ENCODE measurements at places on chromosomes 16 and 17. TPM values are rescaled to one million over a fixed set of nuclear protein-coding genes. Genes with fewer than 3 reads are reported as not detected.

Gene KCNJ12
- not detected for total RNA-seq

Gene CD300C
- total RNA-seq = not detected

Gene FNDC8
- not detected for total RNA-seq

Gene TNFRSF17
- not detected for total RNA-seq

Gene RRAD
- 0.19 TPM for total RNA-seq

Gene KIF18B
- 48.7 TPM for total RNA-seq

Gene ITGAX
- 6.6 TPM for total RNA-seq

Gene KRTAP4-3
- total RNA-seq = not detected

Gene GJC1
- 3.3 TPM for total RNA-seq

Gene KRTAP9-2
- not detected for total RNA-seq

Gene ESRP2
- total RNA-seq = 0.58 TPM

Gene KRT34
- total RNA-seq = not detected

Gene PLA2G10
- total RNA-seq = not detected

DNA sequence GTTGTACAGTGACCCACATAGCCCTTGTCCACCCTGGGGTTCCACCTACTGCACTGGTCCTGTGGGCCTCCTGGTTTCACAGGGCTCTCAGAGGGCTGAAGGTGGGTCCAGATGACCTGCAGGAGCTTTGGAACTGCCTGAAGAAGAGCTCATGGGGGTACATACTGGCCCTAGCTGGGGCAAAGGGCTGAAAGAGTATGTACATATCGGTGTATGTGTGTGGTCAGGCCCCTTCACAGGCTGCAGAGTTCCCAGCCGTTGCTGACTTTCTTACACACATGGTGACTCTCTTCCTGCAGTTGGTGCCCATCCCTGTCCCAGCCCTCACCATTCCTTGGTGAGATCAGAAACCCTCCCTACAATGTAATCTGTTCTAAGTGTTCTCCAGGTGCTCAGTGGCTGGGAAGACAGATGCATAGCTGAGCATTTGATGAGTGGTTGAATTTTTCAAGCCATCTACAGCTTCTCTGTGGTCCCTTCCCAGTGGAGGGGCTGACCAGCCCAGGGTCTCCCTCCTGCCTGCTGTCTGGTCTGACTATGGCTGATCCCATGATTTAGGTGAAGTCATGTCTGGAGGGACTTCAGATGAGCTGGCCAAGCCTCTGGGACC, 2.4 kb upstream of the NFATC3 start:
- DNase-seq = no peak

- DNase-seq = no peak
Observed at GRCh38 chr17:78878871-78879527, 24.0 kb downstream of the CEP295NL start.

DNA sequence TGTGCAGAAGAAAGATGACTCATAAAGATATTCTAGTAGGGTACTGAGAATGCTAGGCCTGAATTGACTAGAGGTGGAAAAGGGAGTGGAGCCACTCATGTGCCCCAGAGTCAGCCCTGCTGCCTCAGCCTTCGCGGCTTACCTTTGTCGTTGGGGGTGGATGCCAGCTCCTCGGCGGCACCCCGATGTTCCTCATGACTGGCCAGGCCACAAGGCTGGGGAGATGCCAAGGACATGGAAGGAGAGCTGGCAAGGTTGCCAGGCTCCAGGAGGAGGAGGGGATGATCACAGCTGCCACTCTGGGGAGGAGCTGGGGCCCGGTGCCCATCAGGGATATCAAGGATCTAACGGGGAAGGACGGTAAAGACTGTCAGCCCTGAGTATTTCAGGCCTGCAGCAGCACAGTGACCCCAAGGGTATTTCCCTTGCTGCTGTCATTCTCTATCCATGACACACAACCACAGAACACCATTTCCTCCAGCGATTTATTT, 9.7 kb upstream of the SLC35B1 start:
- DNase-seq = peak; percentile 71

GRCh38 chr17:36598951-36599401, 2.4 kb upstream of the MRM1 start:
- no peak for DNase-seq

DNA sequence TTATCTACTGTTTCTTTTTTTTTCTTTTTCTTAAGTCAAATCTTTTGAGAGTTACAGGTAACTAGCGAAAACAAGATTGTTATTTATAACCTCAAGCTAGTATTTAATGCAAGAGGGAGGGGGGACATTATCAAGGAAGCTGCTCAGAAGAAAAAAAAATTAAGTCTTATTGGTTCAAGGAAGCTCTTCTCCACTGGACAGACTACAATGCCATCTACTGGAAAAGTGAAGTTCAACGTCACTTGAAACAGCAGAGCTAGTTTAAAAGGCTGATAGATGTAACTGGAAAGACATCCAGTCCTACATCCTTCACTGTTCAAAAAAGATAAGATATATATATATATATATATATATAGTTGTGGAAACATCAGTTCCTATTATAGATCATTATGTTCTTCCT, 418.0 kb upstream of the PSMD7 start:
- DNase-seq = no peak

GRCh38 chr17:14302091-14302430, 1.2 kb downstream of the HS3ST3B1 start:
- peak; percentile 76 for DNase-seq

DNA sequence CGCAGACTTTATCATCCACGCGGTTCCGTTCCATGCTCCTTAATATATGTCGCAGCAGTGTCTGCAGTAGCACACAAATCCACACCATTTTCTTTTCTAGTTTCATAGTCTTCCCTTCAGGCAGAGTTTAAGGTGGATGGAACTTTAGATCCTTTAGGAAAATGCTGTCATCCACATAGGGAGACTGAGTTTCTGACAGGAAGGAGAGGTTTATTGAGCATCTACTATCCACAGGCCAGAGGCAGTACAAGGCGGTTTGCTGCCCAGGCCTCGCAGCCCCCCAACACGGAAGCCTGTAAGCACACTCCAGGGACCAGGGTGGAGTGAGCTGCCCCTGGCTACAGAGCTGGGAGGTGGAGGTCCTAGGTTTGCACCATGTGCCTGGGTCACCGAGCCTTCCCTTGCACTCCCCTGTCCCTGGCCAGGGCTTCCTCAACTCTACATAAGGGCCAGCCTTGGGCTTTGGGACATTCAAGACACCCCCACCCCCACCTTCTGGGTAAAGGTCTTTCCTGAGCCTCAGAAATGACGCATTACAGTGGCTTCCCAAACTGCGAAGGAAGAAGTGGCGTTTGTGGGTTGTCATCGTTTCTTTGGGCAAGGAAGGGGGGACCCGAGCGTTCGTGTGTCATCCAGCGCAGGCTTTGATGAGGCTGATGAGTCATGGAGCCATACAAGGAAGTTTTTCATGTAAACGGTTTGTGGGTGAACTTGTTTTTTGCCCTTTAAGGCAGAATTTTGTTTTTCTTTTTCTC, 146.5 kb upstream of the PLCG2 start:
- DNase-seq = peak; percentile 90

GRCh38 chr17:13743906-13744305, 142.2 kb upstream of the HS3ST3A1 start:
- DNase-seq = no peak

DNA sequence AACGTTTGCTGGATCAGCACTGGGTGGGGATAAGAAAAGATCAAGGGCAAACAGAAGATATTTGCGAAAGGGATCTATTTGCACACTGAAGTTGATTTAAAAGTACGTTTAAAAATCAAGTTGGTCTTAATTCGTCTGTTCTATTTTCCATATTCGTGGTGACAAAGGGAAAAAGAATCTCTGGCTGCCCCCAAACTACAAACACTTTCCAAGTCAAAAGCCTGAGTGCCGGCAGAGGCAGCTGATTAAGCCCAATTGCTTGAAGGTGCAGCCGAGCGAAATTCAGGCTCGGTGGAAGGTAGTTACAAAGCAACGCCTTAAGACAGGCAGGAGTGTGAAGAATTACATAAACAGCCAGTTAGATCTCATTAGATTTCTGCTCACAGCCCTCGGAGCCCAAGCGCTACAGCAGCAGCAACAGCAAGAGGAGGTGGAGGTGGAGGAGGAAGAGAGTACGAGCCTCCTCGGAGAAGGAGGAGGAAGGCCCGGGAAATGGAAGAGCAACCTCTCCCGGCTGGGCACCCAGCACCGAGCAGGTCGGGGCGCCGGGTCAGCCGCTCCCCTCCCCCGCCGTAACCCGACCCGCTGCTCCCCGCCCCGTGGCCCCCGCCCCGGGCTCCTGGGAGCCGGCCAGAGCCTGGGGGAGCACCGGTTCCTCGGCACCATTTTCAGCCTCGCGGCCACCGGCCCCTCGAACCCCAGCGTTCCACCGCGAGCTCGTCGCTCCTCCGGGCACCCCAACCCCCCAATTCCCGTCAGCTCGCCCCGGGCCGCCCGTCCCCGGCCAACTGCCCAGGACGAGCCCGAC, 890 bp downstream of the TOB1 start:
- DNase-seq = peak; percentile 73

GRCh38 chr17:1108765-1109605, 70.8 kb downstream of the ABR start:
- DNase-seq = peak; percentile 78

DNA sequence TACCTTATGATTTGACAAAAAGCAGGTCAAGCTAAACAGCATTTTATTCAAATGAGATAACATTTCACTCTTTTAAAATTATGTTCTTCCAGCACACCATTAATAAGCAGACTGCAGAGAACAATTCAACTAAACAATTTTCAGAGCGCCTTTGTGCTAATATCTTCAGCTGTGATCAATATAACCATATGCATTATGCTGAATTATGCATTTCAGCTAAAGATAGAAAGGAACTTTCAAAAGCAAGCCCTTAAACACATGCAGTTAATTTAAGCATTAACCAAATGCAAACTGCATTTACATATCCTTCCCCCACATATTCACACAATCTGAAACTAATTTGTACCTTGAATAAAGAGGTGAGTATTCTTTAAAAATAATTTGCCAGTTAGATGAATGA, 41.6 kb downstream of the RPGRIP1L start:
- DNase-seq = no peak

DNA sequence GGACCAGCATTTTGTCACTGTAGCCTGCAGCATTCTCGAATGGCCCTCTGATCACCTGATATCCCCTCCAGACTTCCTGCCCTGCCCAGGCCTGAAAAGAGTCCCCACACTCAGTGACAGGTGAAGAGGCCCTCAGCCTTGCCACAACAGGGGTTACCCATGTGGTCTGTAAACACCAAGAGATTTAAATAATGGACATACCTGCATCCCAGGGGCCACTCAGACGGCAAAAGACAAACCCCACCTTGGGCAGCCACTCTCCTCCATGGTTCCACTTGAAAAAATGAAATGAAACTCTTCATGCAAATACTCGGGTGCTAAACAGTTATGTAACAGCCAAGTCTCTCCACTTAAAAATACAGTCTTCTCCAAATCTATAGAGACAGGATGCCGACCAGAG, 22.9 kb upstream of the PECAM1 start:
- DNase-seq = no peak

DNA sequence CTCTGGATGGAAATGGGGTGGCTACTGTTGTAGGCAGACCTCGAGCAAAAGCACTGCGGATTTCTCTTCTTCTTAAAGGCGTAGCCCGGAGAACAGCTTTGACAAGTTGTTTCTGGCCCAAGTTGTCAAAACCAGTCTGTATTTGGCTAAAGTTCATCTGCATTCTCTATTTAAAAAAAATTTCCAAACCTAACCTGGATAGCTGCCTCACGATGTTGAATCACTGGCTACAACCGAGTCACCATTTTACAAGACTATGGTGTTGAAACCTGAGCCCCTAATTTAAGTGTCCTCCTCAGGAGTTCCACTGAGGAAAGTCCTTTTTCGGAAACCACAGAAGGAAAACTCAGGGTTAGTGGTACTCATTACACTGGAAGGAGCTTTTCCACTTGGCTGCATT, 1.5 kb downstream of the SLC16A6 start:
- DNase-seq = no peak

- DNase-seq = peak; percentile 38
Observed at GRCh38 chr17:2057175-2057759, 2.4 kb downstream of the HIC1 start.

DNA sequence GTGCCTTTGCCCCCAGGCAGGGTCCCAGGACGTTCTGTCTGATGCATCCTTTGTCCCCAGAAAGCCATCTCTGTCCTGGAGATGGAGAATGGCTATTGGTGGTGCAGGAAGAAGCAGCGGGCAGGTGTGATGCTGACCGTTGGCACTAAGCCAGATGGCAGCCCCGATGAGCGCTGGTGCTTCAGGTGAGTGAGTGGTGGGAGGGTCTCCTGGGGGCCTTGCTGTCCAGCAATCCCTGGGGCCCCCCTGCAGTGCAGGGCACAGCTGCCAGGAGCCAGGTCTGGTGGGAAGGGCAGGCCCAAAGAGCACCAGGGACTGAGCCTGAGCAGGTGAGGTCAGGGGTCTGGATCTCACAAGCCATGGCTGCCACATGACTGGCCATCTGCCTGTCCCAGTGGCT, 18.1 kb downstream of the TRPV2 start:
- DNase-seq = no peak

- peak; percentile 39 for DNase-seq
Observed at GRCh38 chr17:1331708-1332107, 52.2 kb downstream of the TRARG1 start.

GRCh38 chr17:17079336-17079735, 37.1 kb downstream of the MPRIP start:
- DNase-seq = no peak

DNA sequence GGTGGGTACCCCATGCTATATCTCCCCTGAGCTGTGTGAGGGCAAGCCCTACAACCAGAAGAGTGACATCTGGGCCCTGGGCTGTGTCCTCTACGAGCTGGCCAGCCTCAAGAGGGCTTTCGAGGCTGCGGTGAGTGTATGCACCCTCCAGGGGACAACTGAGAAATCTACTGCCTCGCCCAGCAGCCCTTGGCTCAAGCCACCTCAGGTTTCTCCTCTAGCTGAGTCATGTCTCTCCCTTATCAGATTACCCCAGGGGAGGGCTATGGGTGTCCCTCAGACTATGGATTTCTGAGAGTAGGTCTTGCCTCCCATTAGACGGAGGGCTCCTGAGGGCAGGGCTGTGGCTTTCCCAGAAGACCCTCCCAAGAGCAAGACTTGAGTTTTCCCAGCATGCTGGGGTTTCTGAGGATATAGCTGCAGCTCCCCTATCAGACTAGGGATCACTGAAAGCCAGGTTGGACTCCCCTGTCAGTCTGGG, 6.7 kb downstream of the NEK8 start:
- no peak for DNase-seq

GRCh38 chr16:2990891-2991290, 10.6 kb upstream of the PKMYT1 start:
- no peak for DNase-seq

DNA sequence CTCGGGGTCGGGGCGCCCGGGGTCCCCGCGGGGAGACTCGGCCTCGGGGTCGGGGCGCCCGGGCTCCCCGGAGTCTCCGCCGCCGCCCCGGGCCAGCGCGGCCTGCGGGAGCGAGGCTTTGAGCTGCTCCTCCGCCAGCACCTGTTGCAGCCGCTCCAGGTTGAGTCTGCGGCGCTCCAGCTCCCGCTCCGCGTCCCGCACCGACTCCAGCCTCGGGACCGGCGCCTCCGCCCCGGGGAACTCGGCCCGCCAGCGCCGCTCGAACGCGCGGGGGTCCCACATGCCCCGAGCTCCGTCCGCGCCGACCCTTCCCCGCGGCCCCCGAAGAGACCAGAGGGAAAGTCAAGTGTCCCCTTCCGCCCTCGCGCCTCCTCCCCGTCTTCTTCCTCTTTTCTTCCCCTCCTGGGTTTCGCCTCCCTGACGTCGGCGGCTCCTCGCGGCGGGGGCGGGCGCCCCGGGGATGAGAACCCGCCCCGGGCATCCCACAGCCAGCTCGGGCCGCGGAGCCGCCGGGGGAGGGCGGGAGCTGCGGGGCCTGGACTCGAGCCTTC, 40.8 kb upstream of the BHLHA9 start:
- DNase-seq = peak; percentile 54

- peak; percentile 69 for DNase-seq
Observed at GRCh38 chr16:68074850-68075555, 10.2 kb upstream of the NFATC3 start.

- DNase-seq = no peak
Observed at GRCh38 chr17:33460781-33461450, 167.8 kb upstream of the ASIC2 start.
